ENCODE measurements at places on chromosomes 1 and 21.

DNA sequence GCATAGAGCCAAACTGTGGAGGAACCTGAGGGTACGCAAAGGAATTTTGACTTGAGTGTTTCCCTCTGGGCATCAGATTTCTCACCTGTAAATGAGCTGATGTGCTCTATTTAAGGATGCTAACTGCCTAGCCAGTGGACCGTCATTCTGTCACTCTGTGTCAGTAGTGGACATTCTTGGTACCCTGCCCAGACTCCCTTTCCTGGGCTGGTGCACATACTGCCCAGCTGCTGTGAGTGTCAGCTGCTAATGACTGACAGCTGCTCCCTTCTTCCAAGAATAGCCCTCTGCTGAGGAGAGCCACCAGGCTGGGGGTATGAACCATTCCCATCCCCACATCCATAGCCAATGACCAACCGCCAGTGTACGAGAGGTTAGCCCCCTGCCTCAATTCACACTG is 193.1 kb upstream of the DAB1 start:
- no peak for DNase-seq

GRCh38 chr1:183979437-183979836 is 58.1 kb downstream of the COLGALT2 start:
- no peak for DNase-seq

DNA sequence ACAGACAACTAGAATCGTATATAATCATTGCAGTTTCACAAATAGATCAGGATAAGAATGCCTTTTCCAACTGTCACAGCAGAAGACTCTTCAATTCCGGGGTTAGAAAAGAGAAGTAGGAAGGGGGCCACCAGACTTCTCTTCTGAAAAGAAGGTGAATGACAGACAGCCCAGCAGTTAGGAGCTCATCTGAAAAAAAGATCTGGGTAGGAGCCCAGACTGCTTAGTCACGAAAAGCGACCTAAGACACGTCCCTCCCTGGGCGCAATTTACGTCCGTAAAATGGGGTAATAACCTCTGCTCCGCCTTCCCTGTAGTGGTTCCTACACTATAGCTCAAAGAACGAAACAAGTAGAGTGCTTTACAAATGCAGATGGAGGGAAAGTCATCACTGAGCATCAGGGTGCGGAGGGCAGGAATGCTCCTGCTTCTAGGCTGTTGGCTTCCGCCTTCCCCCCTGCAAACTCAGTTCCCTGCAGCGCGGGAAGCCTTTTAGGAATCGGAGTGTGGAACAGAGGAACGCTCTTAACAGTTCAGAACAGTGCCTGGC is 582 bp downstream of the ORC1 start:
- peak; percentile 20 for DNase-seq

- DNase-seq = no peak
These were observed 52.9 kb upstream of the SSBP3 start for GRCh38 chr1:54459140-54459539.

DNA sequence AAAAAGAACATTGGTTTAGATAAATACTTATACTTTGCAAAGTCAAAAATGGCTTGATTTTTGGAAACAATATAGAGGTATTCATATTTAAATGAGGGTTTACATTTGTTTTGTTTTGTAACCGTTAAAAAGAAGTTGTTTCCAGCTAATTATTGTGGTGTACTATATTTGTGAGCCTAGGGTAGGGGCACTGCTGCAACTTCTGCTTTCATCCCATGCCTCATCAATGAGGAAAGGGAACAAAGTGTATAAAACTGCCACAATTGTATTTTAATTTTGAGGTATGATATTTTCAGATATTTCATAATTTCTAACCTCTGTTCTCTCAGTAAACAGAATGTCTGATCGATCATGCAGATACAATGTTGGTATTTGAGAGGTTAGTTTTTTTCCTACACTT is 65.3 kb upstream of the SAMD13 start:
- DNase-seq = no peak

DNA sequence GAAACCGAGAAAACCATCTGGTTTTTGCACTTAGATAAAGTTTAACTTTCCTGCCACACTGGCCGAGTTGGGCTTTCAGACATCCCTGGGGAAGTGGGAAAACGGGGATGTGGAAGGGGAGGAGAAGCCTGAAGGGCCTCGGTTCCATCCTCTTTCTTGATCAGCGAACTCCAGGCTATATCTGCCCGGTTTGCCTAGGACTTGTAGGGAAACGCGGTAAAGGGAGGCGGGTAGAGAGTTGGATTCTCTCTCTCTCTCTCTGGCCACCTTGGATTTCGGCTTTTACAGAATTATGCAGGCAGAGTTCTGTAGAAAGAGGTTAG is 4.6 kb upstream of the LHX8 start:
- no peak for DNase-seq

DNA sequence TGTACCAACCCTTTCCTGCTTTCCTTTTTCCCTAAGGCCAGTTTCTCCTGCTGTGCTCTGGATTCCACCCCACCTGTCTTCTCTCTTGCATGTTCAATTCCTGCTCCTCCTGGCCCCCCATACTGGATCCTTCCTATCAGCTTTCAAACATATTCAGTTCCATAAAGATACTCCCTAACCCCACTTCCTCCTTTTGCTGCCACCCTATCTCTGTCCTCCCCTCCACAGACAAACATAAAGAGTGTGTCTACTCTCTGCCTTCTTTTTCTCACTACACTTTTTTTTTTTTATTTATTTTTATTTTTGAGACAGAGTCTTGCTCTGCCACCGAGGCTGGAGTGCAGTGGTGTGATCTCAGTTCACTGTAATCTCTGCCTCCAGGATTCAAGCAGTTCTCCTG is 16.9 kb upstream of the RPF1 start:
- no peak for DNase-seq

DNA sequence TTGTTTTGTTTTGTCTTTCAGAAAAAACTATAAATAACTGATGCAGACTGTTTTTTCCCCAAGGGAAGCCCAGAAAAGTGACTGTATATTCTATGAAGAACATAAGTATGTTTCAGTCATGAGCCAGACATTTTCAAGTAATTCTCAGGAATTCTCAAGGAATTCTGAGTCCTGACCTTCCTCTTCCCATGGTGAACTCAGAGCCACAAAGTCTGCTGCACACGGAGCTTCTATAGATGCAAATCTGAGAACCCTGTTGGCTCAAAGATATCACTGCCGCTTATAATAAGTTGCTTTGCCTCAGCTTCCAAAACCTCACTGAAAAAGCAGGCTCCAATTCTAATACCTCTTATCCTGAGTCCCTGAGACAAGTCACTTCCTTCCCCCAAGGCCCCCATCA is 418.5 kb upstream of the RUNX1 start:
- DNase-seq = no peak

GRCh38 chr1:45925728-45926287 is 122.4 kb downstream of the MAST2 start:
- DNase-seq = no peak

DNA sequence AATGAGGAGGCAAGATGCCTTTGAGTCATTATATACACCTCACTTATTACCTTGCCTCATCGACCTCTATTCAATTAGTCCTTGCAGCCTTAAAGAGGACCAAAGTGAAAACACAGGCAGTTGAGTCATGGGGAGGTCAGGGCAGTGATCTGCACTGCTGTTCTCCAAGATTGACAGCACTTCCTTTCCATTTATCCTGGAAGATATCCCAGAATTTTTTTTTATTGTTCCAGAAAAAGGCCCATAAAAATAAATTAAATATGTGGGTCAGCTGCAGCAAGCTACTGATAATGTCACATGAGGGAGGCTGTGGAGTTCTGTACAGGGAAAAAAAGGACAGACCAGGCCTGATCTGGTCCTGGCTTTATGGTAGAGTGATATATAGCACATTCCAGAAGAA is 33.2 kb upstream of the CDC42BPA start:
- no peak for DNase-seq

DNA sequence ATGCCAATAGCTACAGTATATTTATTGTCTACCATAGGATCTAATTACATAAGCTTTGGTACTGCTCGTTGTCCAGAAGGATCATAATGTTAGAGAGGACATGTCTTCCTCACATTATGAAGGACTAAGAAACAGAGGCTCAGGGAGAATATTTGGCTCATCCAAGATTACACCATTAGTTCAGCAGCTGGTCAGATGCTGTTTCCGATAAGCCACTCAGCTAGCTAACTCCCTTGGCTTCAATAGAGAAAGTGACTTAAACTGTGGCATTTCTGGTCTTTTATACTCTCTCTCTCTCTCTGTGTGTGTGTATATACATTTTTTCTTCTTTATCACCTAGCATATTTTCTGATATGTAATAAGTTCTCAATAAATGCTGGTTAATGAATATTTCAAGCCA is 70.4 kb downstream of the DDR2 start:
- DNase-seq = no peak

GRCh38 chr1:46044116-46044515 is 88.3 kb downstream of the PIK3R3 start:
- no peak for DNase-seq

- DNase-seq = no peak
These were observed 4.4 kb upstream of the WDR26 start for GRCh38 chr1:224438989-224439388.

DNA sequence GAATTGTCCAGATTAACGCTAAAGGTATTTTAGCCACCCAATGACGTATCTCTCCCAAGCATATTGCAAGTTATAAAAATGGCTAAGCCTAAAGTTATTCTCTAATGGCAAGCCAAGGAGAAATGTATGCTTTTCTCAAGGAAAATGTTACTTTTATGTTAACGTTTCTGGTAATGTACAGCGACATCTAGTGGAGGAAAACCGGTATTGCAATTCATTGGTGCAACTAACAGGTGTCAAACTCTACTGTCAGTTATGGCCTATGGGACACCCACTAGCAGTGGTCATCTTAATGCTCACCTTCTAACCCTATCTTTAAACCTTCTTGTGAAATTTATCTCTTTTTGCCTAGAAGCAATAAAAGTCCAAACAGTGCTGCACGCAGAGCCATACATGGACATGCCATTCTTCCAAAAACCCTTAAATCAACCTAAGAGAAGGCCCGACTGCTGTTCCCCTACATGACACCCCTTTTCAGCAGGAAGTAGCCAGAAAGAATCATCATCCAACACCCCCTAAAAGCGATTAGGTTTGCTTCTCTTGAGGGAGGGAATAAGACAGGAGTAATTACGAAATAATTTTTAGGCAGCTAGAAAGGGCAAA is 68.7 kb upstream of the LRIF1 start:
- DNase-seq = peak; percentile 11

- no peak for DNase-seq
These were observed 192.7 kb upstream of the KIAA0040 start for GRCh38 chr1:175385316-175385715.

DNA sequence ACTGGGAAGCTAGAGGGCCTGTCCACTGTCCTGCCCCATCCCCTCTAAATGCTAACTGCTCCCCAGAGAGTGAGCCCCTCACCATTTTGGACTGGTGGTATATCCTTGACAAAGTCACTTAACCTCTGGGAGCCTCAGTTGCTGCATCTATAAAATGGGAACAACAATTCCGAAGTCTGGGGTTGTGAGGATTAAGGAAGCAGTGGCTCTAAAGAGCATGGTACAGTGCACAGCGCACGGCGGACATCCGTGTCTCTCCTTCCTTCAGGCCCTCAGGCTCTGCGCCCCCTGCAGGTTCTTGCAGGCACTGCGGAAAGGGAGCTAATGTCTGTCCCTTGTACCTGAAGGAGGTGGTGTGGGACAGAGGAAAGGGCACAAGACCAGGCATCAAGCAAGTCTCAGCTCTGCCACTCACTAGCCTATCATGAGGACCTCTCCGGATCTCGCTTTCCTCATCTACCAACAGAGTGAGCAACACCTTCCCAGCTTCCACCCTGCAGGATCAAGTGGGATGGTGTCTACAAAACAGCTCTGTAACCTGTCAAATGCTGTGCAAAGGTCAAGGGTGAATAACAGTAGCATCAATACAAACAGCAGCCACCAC is 20.1 kb downstream of the ECE1 start:
- DNase-seq = peak; percentile 57

DNA sequence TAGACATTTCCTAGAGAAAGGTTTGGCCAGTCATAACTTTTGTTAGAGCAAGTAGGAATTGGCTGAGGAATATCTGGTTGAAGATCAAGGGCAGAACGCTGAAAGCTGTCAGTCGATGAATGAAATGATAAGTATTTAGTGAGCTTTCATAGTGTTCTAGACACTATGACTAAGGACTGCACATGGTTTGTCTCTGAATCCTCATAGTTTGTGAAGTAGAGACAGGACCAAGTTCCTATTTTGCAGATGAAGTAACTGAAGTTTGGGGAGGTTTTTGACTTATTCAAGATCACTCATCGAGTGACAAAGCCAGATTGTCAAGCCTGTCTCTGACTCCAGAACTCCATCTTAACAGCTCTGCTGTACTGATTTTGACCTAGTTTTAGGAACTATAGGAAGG is 4.7 kb downstream of the ELOA start:
- DNase-seq = no peak

DNA sequence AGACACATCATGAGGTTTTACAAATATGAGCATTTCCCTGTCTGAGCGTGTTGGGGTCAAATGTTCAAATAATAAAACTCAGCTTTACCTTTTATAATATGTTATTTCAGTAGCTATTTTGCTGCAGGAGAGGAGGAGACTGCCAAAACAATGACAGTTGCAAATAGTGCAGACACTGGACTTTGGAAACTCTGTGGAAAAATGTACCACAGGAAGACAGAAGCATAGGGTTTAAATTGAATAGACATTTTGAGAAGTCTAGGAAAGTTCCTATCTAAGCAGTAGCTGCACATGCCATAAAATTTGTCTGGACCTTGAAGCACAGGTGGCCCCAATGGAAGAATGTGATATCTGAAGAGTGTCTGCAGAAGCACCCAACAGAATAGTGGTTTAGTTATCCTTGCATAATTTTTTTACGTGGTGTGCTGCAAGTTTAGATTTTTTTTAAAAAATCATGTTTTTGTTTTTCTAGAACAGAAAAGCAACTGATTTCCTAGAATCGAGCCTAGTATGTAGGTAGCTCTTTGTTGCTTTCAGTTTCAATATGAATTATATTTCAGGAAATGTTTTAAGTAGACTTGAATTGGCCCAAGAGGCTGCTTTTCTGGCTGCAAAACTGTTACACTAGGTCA is 14.0 kb upstream of the GBP5 start:
- DNase-seq = no peak

GRCh38 chr1:14672005-14672404 is 73.5 kb downstream of the KAZN start:
- DNase-seq = no peak

DNA sequence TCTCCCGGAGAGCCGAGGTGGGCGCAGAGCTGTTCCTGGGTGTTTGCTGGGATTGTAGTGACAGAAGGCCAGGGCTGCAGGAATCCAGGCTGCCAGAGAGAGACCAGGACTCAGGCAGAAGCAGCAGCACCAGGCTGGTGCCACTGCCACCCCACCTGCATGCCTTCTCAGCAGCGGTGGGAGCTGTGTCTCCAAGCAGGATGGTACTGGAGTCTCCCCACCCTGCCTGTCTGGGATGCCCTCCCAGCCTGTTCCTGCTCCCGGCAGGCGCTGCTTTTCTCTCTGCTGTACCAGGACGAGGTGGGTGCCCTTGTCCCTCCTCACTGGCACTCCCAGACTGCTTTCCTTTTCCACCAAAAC is 4.5 kb upstream of the HES4 start:
- no peak for DNase-seq

DNA sequence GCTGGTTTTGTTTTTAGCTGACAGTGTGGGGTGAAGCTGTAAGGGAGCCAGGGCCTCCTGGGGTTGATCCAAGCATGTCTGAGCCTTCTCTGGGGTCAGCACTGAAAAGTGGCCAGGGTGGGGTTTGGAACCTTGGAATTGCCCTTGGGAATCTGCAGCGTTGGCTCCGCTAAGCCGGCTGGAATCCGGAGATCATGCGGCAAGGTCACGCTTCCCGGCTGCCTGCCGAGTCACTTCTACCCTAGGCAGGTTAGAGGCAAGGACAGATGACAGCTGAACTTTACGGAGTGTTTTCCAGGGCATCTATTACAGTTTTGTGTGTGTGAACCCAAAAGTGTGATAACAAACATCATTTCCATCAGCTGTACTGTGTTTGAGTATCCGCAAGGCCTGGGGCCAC is 17.1 kb downstream of the ABCG1 start:
- DNase-seq = no peak

All from stimulated activated CD4-positive, alpha-beta T cell treated with anti-CD3 and anti-CD28 coated beads, Interleukin-12 subunit alpha, Interleukin-12 subunit beta, amount 100 ng/mL, for 24 hours (primary cell).